Stimulated activated CD8-positive, alpha-beta memory T cell treated with anti-CD3 and anti-CD28 coated beads, Interleukin-2, amount 100 ng/mL, for 1 hour (primary cell): ENCODE measurements at places on chromosomes 1 and 21.

GRCh38 chr1:208202333-208202995 lies 41.7 kb downstream of the PLXNA2 start:
- DNase-seq: no peak

DNA sequence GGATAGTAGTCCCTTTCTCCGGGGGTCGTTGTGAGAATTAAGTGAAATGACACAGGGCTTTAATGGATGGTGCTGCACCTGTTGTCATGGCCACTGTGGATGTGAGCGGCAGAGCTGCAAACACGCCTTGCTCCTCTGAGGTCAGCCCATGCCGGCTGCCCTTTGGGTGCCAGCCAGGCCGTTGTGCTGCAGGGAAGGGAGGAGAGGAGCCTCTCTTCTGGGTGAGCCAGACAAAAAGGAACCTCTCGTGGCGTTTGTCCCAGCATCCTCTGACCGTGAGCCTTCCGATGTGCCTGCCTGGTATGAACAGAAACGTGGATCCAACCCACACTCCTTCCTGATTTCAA lies 383.0 kb upstream of the VAMP3 start:
- DNase-seq: no peak

DNA sequence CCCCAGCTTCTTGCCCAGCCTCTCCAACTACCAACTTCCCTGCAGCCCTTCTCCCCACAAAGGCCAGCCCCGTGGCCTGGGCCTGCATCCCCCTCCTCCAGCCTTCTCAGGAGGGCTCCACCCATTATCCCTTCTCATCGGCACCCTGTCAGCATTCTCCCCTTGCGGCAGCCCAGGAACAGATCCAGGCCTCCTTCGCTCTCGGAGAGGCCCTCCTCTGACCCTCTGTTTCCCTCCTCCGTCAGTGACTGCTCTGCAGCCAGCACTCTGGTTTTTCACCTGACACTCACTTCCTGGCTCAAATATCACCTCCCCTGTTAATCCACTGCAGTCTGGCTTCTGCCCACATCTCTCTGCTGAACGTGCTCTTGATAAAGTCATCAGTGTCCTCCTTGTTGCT lies 17.5 kb downstream of the ADGRB2 start:
- DNase-seq: no peak

DNA sequence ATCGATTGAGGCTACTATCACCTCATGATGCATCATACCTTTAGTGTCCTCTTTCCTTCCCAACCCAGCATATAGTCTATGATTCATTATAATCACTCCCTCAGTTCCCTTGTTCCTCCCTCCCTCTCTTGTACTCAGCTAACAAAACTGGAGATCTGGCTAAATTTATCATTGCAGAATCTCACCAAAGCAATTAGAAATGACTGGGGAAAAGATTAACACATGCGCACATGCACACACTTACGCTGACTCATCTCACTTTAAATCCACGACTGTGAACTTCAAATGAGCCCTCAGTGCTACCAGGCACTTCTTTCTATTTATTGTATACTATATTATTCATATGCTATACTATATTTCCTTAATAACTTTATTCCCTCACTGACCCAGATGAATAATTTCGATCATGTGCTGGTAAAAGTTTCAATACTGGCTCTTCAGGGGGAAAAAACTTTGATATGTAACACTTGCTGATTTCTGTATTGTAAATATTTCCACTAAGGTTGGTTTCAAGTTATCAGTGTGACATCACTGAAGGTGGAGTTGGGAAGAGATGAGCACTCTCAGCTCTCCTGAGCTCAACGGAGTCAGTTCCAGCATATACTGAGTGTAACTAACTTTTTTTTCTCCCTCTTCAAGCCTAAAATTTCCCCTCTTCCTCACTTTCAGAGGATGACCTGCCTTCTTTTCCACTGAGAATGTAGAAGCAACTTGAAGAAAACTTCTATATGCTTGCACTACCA lies 613.7 kb upstream of the B3GALT2 start:
- no peak for DNase-seq

DNA sequence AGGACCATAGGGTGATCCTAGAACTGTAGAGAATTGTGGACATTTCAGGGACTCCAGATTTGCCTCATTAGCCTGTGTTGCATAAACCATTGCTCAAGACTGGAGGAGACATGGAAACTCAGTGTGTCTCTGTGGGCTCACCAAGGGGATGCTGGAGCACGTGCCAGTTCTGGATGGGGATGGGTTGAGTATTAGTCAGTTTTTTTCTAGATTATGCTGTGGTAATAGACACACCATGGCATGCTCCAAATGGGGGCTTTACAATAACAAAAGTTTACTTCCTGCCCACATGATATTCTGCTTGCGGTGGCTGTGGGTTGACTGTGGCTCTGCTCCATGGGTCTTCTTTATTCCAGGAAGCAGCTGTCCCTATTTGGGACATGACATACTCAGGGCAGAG lies 125.4 kb downstream of the FOXD2 start:
- no peak for DNase-seq

GRCh38 chr1:204319462-204319861 lies 40.3 kb downstream of the PLEKHA6 start:
- no peak for DNase-seq

- DNase-seq: no peak
Observed at GRCh38 chr1:207028884-207029650, 3.5 kb downstream of the C1orf116 start.
